Activated CD8-positive, alpha-beta T cell treated with anti-CD3 and anti-CD28 coated beads for 36 hours (primary cell): ENCODE measurements at places on chromosomes 7 and 10. TPM values are rescaled to one million over a fixed set of nuclear protein-coding genes. Genes with fewer than 3 reads are reported as not detected.

C10orf67 gene
- total RNA-seq = 0.25 TPM

PON1 gene
- total RNA-seq = not detected

PDLIM1 gene
- total RNA-seq = 1.1 TPM

DNA sequence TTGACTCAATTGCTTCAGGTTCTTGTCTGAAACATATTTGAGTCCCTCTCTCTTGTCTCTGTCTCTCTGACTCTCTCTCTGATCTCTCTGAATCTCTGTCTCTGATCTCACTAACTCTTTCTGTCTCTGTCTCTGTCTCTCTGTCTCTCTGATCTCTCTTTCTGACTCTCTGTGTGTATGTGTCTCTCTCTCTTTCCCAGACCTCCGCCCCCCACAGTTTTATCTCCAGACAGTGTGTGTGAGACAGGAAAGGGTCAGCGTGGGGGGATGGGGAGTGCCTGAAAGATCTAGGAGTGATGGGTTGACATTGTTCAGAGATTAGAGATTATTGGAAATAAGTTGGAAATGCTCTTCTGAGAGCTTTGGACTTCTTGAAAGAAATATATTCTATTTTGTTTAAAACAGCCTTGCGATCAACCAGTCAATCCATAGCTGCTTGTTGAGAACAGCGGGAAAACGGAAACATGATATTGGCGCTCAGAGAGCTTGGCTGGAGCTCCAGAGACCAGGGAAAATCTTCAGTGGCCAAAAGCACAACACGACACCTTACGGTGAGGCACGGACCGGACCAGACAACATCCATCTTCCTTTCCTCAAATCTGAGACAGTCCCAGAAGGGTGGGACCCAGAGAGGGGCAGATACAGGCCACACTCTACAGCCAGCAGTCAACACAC is 35.5 kb downstream of the CALML3 start:
- H3K4me3 ChIP-seq = no peak overlapping the region
- H3K36me3 ChIP-seq = no peaks in the 10 kb centered on the region
- no peak for DNase-seq
- H3K27me3 ChIP-seq = no peaks in the 10 kb centered on the region
- H3K4me1 ChIP-seq = peaks cover 17% of the 10 kb centered on the region

DNA sequence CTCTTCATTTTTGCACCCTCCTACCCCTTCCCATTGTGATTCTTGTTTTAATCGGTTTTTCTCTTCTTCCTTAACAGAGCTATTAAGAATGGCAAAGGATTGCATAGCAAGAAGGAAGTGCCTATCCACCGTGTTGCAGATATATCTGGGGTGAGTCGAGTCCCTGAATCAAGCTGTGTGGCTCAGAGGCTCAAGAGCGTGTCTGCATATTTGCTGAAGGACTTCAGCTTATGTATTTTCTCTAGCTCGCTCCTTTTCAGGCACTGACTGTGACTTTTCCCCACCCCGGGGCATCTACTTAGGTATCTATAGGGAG is 126.6 kb downstream of the LRRC4 start:
- H3K27me3 ChIP-seq = no peaks in the 10 kb centered on the region
- no peak overlapping the region for H3K4me3 ChIP-seq
- peaks cover 78% of the 10 kb centered on the region for H3K4me1 ChIP-seq
- peak overlapping the region; percentile 34 for H3K27ac ChIP-seq
- DNase-seq = no peak
- peaks cover 33% of the 10 kb centered on the region for H3K36me3 ChIP-seq

DNA sequence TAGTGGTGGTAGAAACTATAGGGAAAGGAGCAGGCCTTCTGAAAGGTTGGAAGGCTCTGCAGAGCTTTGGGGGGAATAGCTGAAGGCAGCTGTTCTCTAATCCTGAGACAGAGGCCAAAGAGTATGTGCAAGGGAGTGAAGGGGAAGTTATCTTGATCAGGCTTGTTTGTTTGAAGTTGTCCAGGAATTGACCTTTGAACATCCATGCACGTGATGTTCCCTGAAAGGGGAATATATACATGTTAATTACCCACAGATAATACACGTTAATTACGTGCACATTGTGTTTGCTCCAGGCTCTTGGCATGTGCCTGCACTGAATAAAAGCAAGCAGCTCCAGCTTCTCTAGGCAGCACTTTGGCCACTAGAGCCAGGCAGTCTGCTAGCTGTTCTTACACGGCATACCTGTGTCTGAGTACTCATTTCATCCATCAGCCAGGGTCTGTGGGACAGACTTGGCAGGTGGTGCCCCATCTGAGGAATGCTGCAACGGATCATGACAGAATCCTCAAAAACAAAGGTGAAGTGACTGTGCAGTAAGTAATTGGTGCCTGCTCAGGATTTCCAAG is 18.0 kb upstream of the STARD3NL start:
- H3K27me3 ChIP-seq = peaks cover 4% of the 10 kb centered on the region
- H3K36me3 ChIP-seq = no peaks in the 10 kb centered on the region
- no peak for DNase-seq
- no peak overlapping the region for H3K27ac ChIP-seq
- no peak overlapping the region for H3K4me3 ChIP-seq
- no peaks in the 10 kb centered on the region for H3K4me1 ChIP-seq

- no peaks in the 10 kb centered on the region for H3K27me3 ChIP-seq
- peaks cover 27% of the 10 kb centered on the region for H3K4me1 ChIP-seq
- H3K36me3 ChIP-seq = peaks cover 25% of the 10 kb centered on the region
- H3K4me3 ChIP-seq = no peak overlapping the region
These were observed 159.1 kb downstream of the LRRC4 start for GRCh38 chr7:127872122-127872521.

- DNase-seq = no peak
- H3K4me3 ChIP-seq = no peak overlapping the region
- no peaks in the 10 kb centered on the region for H3K36me3 ChIP-seq
- H3K27me3 ChIP-seq = no peaks in the 10 kb centered on the region
These were observed 32.0 kb downstream of the PPP1R9A start for GRCh38 chr7:94939395-94939794.

DNA sequence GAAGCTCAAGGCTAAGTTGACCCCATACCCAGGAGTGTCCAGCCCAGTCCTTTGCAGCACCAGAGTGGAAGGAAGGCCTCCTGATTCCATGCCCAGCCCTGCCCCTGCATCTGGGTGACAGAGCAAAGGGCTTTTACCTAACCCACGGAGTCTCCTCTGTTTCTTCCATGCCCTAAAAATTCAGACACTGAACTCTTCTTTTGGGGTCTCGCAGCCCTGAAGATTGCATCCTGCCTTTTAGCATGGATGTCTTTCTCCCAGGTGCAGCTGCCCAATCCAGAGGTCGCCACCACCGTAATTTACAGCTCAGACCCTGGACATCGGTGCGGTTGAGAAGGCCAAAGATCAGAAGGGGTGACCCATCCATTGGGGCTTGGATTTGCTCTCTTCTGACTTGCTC is 50.8 kb downstream of the CXCL12 start:
- no peaks in the 10 kb centered on the region for H3K4me1 ChIP-seq
- DNase-seq = no peak
- H3K27me3 ChIP-seq = peaks cover 2% of the 10 kb centered on the region
- no peaks in the 10 kb centered on the region for H3K36me3 ChIP-seq

- no peaks in the 10 kb centered on the region for H3K36me3 ChIP-seq
- no peak overlapping the region for H3K27ac ChIP-seq
- H3K4me1 ChIP-seq = no peaks in the 10 kb centered on the region
- no peak overlapping the region for H3K4me3 ChIP-seq
- no peak for DNase-seq
These were observed 321.4 kb upstream of the MEOX2 start for GRCh38 chr7:16007911-16008310.
